Hepatocyte (in vitro differentiated cells): ENCODE measurements at places on chromosomes 2 and 18.
A peak's percentile ranks its signal among the peaks of the same experiment; 100 is the strongest.

- no peaks in the 10 kb centered on the region for H3K27me3 ChIP-seq
- H3K36me3 ChIP-seq, result no peaks in the 10 kb centered on the region
- no peaks in the 10 kb centered on the region for H3K4me1 ChIP-seq
These were observed 643.3 kb downstream of the SOCS6 start for GRCh38 chr18:70931942-70932814.

DNA sequence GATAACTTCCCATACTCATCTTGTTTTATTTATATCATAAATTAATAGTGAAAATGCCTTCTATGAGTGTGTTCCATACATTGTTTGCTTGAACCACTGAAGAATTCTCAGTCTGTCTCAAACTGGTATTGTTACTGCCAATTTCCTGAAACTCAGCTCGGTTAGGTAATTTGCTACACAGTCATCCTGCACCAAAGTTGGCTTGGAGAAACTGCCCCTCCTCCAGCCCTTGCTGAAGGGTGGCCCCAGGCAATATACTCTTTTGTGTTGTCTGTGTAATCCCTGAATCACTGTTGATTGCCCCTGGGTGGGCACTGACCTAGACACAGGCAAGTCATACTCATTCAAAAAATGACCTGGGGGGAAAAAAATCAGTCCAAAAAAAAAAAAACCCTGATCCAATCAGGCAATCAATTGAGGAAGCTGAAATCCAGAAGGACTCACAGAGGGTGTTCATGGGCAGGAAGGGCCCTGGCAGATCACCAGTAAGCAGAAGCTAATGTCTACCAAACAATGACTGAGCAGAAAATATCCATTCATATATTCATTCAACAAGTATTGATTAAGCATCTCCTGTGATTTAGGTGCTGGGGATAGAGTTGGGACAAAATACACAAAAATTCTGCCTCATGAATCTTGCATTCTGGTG lies 3.8 kb upstream of the SESTD1 start:
- H3K27ac ChIP-seq, result no peak overlapping the region
- no peaks in the 10 kb centered on the region for H3K36me3 ChIP-seq
- no peaks in the 10 kb centered on the region for H3K27me3 ChIP-seq
- no peak for DNase-seq

DNA sequence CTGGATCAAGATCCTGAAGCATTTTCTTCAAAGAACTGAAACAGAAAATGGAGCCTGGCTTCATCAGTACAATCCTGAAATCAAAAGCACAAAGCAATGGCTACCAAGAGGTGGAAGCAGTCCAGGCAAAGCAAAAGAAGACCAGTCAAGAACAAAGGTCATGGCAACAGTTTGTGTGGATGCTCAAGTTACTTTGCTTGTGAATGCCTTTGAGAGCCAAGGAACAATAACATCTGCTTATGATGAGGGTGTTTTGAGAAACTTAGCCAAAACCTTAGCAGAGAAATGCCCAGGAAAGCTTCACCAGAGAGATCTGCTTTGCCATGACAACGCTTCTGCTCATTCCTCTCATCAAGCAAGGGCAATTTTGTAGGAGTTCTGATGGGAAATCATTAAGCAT lies 723.1 kb downstream of the TMEM182 start:
- no peaks in the 10 kb centered on the region for H3K27me3 ChIP-seq
- H3K4me3 ChIP-seq, result no peak overlapping the region
- DNase-seq, result no peak
- no peak overlapping the region for H3K27ac ChIP-seq

- H3K36me3 ChIP-seq, result no peaks in the 10 kb centered on the region
- H3K4me3 ChIP-seq, result no peak overlapping the region
- peak; percentile 84 for DNase-seq
- H3K27ac ChIP-seq, result no peak overlapping the region
- H3K27me3 ChIP-seq, result no peaks in the 10 kb centered on the region
These were observed 120.4 kb downstream of the RNF144A start for GRCh38 chr2:7037340-7038333.

DNA sequence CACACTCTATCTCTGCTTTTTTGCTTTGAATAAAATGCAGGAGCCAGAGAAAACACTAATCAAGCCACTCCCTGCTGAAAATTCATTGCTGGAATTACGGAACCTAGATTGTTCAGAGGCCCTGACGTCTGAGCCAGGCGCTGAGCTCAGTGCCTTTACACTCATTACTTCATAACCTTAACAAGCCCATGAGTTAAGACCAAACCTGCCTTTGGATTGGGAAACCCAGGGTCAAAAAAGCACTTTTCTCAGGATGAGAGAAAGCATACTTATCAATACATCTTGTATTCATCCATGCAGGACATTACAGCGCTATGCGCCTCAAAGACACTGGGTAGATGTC lies 762 bp downstream of the INO80C start:
- H3K4me1 ChIP-seq, result peaks cover 9% of the 10 kb centered on the region
- peak overlapping the region; percentile 31 for H3K4me3 ChIP-seq
